GM04504 (cell line): ENCODE measurements at places on chromosomes 2 and 18.

- no peak for DNase-seq
Measured at GRCh38 chr2:12074126-12074844, 327.9 kb downstream of the LPIN1 start.

DNA sequence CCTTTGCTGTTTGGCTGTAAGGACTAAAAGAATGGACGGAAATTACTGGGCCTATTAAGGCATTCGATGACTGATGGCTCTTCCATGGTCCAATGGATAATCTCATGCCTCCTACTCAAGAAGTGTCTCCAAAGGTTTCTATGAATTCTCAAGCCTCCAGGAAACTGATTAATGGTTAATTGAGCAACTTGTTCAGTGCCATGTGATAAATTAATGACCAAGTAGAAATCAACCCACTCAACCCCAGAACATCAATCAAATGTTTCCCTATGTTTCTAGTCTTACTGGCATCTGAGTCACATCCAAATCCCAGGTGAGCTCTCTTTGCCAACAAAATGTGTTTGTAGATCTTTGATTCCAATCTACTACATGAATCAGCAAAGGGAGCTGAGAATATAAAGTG lies 103.6 kb downstream of the NXPH2 start:
- DNase-seq = no peak

DNA sequence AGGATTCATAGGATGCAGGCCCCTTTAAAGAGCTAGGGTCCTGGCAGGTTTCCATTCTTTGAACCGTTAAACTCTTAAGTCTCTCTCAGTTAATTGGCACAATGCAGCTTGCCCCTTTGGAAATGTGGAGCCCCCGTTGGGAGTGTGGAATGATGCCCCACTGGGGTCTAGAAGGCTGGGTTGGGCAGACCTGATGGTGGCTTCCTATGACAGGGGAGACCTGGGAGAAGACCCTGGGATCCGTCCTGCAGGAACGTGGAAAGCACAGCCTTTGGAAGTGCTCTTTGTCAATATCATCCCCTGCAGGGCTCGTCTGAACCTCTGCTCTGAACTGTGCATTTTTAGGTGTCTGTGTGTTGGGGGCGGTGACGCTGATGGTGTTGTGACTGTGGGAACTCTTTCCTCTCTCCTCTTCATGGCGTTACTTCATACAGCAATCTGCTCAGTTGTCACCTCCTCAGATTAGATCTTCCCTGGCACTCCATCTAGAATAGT lies 190.6 kb downstream of the MYCN start:
- no peak for DNase-seq

DNA sequence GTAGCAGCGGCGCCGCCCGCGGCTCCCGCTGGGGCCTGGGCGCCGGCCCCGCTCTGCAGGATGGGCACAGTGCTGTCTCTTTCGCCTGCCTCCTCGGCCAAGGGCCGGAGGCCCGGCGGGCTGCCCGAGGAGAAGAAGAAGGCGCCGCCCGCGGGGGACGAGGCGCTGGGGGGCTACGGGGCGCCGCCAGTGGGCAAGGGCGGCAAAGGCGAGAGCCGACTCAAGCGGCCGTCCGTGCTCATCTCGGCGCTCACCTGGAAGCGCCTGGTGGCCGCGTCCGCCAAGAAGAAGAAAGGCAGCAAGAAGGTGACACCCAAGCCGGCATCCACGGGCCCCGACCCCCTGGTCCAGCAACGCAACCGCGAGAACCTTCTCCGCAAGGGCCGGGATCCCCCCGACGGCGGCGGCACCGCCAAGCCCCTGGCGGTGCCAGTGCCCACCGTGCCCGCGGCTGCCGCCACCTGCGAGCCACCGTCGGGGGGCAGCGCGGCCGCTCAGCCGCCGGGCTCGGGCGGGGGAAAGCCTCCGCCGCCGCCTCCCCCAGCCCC lies 369 bp downstream of the CDK5R2 start:
- DNase-seq = no peak

DNA sequence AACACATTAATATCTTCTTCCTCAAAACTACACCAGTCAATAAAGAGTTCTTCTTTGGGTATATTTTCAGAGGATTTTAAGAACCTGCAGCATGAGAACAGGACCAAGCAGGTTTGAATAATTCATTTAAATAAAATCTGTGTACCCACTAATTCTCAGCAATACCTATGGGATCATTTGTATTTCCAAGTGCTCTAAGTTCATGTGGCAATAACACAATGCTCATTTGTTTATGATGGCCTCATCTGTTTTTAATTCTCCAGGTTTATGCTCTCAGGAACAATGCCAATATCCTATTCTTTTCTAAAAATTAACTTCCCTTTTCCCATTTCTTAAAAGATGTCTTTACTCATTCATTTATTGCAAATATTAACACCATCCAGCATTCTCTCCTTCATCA lies 264.7 kb downstream of the METTL4 start:
- DNase-seq = no peak

DNA sequence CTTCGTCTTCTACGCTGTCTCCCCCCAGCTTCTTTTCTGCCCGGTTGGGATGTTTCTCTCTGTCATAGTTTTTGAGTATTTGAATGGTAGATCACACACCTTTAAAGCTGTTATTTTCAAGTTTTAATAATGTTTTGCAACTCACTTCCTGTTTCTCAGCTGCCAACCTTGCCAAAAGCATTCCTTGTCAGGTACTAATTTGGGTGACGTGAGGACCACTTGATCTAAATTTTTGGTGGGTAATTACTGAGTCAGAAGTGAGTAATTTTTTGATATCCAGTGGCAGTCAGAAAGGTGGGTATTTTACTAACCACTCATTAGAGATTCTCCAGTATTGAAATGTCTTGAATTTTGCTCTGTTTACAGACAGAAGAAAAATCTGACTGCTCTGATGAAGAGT lies 852.4 kb upstream of the FANCL start:
- no peak for DNase-seq

DNA sequence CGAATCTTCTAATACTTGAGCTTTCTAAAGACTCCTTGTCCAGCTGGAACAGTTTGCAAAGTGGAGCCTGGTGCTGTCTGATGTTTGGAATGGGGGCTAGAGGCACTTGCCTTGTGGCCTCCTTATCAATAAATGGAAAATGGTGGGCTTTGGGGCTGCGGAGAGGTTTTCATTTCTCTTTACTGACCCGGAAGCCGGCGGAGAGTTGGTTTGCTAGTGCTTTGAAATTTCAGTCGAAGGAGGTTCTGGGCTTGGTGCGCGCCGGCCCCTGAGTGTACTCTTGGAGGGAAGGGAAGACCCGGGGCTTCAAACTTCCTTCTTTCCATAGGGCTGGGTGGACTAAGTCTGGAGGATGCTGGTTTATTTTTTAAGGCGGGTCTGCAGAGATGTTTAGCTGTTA lies 714 bp downstream of the RPIA start:
- no peak for DNase-seq

GRCh38 chr2:49210191-49210590 lies 55.9 kb upstream of the FSHR start:
- DNase-seq = no peak

DNA sequence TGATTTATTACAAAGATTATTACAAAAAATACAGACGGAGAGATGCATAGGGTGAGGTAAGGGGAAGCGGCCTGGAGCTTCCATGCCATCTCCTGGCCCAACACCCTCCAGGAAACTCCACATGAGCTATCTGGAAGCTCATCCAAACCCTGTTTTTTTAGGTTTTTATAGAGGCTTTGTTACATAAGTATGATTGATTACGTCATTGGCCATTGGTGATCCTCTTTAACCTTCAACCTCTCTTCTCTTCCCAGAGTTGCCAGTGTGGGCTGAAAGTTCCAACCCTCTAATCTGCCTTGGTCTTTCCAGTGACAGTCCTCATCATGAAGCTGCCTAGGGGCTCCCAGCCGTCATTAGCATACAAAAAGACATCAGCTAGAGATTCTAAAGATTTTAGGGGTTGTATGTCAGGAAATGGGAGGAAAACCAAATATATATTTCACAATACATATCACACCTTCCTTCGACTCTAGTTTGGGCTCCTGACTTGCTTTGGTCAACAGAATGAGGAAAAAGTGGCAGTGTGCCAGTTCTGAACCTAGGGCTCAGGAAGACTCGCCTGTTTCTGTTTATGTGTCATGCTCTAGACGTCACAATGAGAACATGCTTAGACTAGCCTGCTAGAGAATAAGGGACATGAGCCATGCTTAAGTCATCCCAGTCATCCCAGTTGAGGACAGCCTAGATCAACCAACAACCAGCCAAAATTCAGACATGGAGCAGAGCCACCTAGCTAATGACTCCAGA lies 54.1 kb downstream of the ETAA1 start:
- no peak for DNase-seq

DNA sequence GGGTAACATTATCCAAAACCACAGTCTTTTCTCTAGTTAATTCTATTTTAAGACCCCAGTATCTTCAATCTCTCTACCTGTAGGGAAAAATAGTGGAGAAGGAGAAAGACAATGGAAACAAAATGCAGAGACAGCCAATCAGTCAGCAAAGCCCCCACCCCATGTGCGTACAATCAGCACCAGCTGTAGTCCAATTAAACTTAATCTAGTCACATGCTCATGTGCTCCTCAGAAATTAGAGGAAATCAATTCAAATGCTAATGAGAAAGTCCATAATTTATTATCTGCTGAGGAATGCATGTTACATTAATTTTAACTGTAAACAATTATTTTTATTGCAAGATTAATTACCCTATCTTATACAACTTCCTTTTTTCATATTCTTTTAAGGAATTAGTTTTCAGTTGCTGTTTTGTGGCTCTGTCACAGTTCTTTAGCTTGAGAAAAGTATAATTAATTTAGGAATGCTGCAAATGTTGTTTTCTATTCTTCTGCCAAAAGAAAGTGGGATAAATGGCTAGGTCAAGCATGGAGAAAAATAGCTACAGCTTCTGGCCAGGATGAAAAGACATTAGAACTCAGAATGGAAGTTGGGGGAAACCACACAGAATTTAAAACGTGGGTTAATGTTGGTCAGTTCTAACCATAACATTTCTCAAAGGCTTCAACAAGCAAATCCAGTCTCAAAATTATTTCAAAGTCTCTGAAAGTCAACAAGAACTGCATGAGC lies 232.4 kb upstream of the HNRNPA3 start:
- DNase-seq = no peak

DNA sequence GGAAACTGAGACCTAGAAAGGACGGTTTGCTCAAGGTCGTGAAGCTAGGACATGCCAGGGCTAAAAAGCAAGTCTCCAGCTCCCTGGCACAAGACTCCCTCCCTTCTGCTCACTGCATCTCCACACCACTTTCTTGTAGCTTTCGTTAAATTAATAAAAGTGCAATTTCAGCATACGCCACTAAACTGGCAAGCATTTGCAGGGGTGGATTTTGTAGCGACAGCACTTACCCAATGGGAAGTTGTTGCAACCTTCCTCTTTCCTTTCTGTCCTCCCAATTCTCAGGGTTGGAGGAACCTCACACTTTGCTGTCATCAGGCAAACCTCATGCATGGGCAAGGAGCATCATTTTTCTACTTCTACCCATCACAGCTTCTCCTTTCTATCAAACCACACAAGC lies 7.4 kb upstream of the RHOB start:
- DNase-seq = no peak

GRCh38 chr2:47708801-47709499 lies 74.0 kb upstream of the MSH6 start:
- no peak for DNase-seq

GRCh38 chr18:59898609-59899297 lies 1.0 kb upstream of the PMAIP1 start:
- no peak for DNase-seq

- DNase-seq = no peak
Measured at GRCh38 chr2:24272907-24273306, 87.4 kb downstream of the ITSN2 start.

- no peak for DNase-seq
Measured at GRCh38 chr2:108074946-108075345, 88.6 kb downstream of the SLC5A7 start.

GRCh38 chr18:57188851-57189557 lies 42.1 kb downstream of the BOD1L2 start:
- DNase-seq = no peak

DNA sequence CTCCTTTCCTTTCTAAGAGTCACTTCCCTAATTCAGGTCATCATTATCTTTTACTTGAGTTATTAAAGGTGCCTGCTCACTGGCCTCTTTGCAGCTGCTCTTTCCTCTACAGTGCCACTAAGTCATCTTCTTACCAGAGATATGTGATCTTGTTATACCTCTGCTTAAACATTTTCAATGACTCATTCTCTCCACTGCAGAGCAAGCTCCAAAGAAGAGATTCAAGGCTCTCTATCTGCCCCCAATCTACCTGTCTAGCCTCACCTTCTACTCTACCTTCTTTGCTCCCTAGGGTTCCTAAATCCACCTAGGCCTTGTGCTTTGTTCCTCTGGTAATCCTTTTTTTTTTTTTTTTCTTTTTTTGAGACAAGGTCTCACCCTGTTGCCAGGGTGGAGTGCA lies 3.1 kb downstream of the ARHGEF33 start:
- no peak for DNase-seq

- DNase-seq = no peak
Measured at GRCh38 chr18:34771958-34772357, 61.9 kb downstream of the DTNA start.
